NCI-H1105 (cell line): ENCODE measurements at places on chromosomes 2 and 18.

DNA sequence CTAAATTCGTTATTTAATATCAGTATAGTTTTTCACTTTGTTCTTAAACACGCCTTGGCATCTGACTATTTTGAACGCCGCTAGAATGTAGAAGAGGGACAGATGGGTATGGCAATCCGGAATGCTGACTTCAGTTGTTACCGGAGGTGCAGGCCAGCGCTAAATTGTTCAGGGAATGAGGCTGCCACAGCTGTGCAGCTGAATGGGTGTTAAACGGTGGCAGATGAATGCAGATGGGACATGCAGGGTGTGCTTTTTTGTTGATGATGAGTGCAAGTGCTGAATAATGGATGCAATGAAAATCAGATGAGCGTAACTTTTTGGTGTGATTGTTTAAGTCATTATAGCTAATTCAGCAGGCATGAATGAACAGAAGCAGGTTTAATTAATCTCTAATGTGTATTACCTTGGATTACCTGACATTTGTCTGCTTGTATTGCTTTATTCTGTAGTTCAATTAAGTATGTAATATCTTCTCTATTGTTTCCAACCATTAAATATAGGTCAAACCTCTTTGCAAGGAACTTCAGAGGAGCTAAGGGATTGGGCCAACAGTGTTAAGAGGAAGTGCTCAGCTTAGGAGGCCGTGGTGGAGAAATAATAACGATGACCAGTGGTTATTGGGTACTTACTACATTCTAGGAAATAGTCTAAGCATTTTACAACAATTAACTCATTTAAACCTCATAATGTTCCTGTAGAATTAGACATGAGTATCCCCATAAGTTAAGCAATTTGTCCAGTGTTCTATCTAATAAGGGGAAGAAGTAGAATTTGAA is 11.9 kb upstream of the CREG2 start:
- no peak for DNase-seq

GRCh38 chr18:76771192-76771799 is 51.1 kb upstream of the ZNF236 start:
- no peak for DNase-seq

- no peak for DNase-seq
Measured at GRCh38 chr2:160703648-160704585, 210.3 kb upstream of the RBMS1 start.

GRCh38 chr18:51559198-51559901 is 361.9 kb upstream of the MEX3C start:
- no peak for DNase-seq

- no peak for DNase-seq
Measured at GRCh38 chr2:131037398-131038257, 55.6 kb downstream of the FAM168B start.
